BJ (cell line): ENCODE measurements at places on chromosomes 16 and 17. TPM values are rescaled to one million over a fixed set of nuclear protein-coding genes. Genes with fewer than 3 reads are reported as not detected.

GRCh38 chr17:6706499-6706898, 6.7 kb downstream of the SLC13A5 start:
- no peak for DNase-seq

GRCh38 chr17:20966870-20967269, 75.9 kb downstream of the USP22 start:
- DNase-seq = no peak

DNA sequence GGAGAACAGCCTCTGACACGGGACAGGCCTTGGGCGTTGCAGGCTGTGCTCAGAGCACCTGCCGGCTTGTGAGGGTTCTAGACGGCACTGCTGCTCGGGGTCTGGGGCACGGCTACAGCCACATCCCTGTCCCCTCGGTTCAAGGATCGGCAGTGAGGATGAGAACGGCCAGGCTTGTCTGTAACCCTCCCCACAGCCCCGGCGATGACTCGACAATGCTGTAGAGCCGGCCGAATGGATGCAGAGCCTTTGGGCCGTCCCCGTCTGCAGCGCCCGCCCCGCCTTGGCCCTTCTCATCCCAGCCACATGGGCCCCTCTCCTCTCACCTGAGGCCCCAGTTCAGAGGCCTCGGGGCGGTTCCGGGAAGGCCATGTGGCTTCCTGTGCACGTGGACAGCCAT, 49.0 kb upstream of the METRNL start:
- DNase-seq = no peak

The CCL3 gene
- polyA plus RNA-seq = not detected in 2 replicates

- DNase-seq = no peak
Measured at GRCh38 chr17:71395901-71396300, 724.9 kb upstream of the SOX9 start.

DNA sequence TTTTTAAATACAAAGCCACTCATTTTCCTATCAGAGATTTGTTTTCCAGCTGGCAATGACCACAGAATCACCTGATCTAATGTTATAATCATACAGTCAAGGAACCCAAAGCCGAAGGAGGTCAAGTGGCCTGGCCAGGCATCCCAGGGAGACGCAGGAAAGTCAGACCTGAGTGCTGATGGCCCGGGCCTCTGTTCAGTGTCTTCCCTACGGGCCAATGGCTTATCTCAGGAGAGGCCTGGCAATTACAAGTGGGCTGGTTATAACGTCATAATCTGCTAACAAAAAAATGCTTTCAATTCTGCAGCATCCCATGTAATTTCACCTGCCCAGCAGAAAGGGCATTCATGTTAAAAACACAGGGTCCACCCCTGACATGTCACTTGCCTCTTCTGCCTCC, 43.5 kb downstream of the ARHGAP17 start:
- DNase-seq = no peak

GRCh38 chr17:28173031-28173561, 130.6 kb downstream of the NLK start:
- no peak for DNase-seq

The CDK3 gene
- polyA plus RNA-seq = 3.7 and 5.6 TPM in 2 replicates

- no peak for DNase-seq
Measured at GRCh38 chr17:17787568-17787967, 49.2 kb downstream of the SREBF1 start.

DNA sequence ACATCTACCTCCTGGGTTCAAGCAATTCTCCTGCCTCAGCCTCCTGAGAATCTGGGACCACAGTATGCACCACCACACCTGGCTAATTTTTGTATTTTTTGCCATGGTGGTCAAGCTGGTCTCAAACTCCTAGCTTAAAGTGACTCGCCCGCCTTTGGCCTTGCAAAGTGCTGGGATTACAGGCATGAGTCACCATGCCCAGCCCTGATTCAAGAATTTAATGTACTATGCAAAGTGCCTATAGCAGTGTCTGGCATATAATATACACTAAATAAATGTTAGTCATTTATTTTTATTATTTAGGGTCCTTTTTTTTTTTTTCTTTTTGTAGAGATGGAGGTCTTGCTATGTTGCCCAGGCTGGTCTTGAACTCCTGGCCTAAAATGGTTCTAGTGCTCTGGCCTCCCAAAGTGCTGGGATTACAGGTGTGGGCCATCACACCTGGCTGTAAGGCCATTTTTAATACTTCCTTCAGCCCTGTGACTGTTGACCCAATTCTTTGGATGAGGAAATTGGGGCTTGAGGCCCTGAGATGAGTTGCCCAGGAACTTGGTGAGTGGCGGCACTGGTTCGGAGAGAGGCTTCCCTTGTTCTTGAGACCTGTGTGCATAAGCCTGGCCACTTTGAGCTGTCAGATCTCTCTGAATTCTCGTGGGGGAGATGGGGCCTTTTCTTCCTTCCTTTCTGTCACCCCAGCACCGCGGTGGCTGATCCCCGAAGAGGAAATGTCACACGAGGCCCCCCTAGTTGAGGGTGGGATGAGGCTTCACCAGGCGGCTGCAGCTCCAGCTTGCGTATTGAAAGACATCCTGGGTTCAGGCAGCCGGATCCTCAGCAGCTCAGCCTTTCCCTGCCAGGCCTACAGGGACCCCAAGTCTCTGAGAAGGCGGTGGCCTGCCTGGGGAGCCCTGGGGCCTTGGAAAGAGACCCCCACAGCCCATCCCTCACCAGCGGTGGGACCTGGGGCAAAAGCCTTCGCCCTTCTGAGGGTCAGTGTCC, 38.7 kb downstream of the LAT start:
- DNase-seq = no peak

DNA sequence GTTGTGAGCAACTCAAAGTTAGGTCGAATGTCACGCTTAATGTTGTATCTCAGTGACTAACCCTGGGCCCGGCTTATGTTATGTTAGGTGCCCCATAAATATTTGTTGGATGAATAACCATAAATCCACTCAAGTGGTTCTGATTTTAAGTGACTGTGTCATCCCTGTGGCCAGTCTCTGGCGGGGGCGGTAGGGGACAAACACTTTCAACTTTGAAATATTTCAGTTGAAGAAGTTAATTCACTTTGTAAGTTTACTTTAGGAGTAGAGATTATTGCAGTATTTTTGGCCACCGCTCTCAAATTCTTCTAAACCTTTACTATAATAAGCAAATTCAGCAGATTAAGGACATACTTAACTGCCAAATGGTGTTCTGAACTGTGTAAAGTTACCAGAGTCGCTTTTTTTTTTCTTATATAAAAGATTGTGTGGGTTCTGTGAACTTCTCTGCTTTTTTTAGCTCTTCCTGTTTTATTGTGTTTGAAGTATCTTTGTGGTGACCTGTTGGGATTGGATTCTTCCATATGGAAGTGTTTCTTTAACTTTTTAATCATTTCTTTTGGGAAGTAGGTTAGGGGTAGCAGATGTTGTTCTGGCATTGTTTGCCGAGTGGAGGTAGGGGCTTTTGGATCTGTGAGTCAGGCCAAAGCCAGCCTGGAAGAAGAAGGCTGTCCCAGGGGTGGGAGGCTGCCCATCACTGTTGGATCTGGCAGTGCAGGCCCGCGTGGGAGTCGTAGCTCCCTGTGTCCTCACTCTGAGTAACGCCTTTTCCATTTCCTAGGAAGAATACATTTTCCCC, 61.4 kb upstream of the TBX2 start:
- DNase-seq = peak; percentile 85

GRCh38 chr16:87203060-87203656, 114.0 kb downstream of the C16orf95 start:
- DNase-seq = no peak

The DRC3 gene
- polyA plus RNA-seq = 0.93 and 1.2 TPM in 2 replicates

The EXOSC6 gene
- polyA plus RNA-seq = 10.6 and 14.9 TPM in 2 replicates
